Progenitor cell of endocrine pancreas (in vitro differentiated cells): ENCODE measurements at places on chromosomes 6 and 20.

- no peak for DNase-seq
Measured at GRCh38 chr6:106886922-106887797, 87.4 kb downstream of the CD24 start.

- DNase-seq, result no peak
Measured at GRCh38 chr6:30685157-30686008, 1.1 kb downstream of the PPP1R18 start.

DNA sequence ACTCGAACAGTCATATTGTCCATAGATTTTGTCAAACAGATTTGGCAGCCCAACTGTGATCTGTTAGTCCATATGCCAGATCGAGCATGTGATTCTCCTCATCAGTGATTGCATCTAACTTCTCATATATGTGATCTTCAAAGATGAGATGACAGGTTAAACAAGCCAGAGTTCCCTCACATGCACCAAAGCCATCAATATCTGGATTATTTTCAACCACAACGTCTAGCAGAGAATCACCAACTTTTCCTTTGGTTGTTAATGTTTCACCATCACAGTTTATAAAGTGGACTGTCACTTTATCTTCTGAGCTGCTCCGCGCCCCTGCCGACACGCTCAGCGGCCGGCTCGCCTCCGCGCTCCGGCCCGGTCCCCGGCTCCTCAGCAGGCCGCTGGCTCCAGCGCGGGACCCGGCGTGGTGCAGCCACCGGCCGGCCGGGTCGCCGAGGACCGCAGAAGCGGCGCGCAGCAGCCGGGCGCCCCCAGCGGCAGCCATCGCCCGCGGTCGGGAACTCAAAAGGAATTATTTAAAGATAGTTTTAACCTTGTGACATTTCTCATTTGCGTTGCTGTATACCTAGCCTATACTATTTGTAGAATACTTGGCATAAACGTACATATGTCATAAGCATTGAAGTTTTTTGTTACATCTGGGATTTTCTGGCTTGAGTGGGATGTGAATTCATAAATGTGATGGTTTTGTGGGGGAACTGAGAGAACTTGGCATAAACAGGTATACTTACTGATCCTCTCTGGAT is 40.1 kb upstream of the DYNLRB1 start:
- DNase-seq, result no peak

- DNase-seq, result no peak
Measured at GRCh38 chr6:133809406-133809805, 79.5 kb upstream of the TCF21 start.

- DNase-seq, result peak; percentile 47
Measured at GRCh38 chr20:64192406-64192805, 28.2 kb downstream of the MYT1 start.

- no peak for DNase-seq
Measured at GRCh38 chr20:11936157-11936556, 18.5 kb downstream of the BTBD3 start.
